Liver (tissue), 10 donors: ENCODE measurements at places on chromosomes 5 and 9. TPM values are rescaled to one million over a fixed set of nuclear protein-coding genes. Genes with fewer than 3 reads are reported as not detected.

- H3K4me3 ChIP-seq, result no peak overlapping the region
- no peaks in the 10 kb centered on the region for H3K27me3 ChIP-seq
- H3K36me3 ChIP-seq, result no peaks in the 10 kb centered on the region
These were observed 54.5 kb upstream of the OLFM1 start for GRCh38 chr9:135032868-135033460.

The ALDH1A1 gene
- total RNA-seq, result 178 TPM

- H3K27me3 ChIP-seq, result no peaks in the 10 kb centered on the region
- H3K4me3 ChIP-seq, result no peak overlapping the region
- peak; percentile 17 for DNase-seq
- H3K27ac ChIP-seq, result peak overlapping the region; percentile 11
These were observed 88.6 kb downstream of the MACROH2A1 start for GRCh38 chr5:135310328-135310989.

The FIBCD1 gene
- not detected for total RNA-seq

- H3K4me1 ChIP-seq, result no peaks in the 10 kb centered on the region
- H3K36me3 ChIP-seq, result no peaks in the 10 kb centered on the region
- DNase-seq, result no peak
These were observed 112.7 kb downstream of the OSTF1 start for GRCh38 chr9:75200892-75201470.

The NRG2 gene
- total RNA-seq, result 0.08 TPM

- H3K27ac ChIP-seq, result no peak overlapping the region
- no peaks in the 10 kb centered on the region for H3K36me3 ChIP-seq
- H3K4me3 ChIP-seq, result no peak overlapping the region
These were observed 1075.9 kb downstream of the NR2F1-AS1 start for GRCh38 chr5:92505145-92505544.

The LRRC70 gene
- total RNA-seq, result 2.3 TPM

DNA sequence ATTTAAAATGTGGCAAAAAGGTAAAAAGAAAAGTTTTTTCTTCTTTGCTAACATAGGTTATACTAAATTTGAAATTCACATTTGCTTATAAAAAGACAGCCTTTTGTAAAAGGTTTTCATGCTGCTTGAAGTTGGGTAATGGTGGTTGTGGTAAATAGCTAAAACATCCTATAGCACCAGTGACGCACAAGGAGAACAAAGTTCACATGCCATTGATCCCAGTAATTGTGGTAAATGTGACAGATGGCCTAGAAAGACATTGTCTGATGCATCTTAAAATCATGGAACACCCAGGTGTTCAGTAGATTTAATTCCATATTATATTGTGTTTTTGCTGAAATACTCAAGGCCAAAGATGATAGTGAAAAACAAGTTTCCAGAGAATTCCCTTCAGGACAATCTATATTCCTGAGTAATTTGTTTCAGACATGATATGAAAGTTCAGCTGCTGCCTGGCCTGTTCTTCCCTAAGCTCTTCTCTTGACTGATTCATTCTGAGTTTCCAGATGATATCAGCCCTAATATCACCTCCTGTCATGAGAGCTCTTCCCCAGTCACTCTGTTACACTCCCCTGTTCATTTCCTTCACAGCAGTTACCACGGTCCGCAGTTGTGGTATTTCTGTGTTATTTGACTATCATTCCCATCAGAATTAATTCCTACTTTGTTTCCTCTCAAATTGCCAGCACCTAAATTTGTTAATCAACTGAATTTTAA lies 4.6 kb upstream of the FBXL17 start:
- H3K36me3 ChIP-seq, result no peaks in the 10 kb centered on the region
- H3K4me3 ChIP-seq, result no peak overlapping the region
- no peak for DNase-seq
- H3K27ac ChIP-seq, result no peak overlapping the region
- H3K27me3 ChIP-seq, result no peaks in the 10 kb centered on the region

GRCh38 chr9:69611221-69611620 lies 61.0 kb downstream of the APBA1 start:
- no peaks in the 10 kb centered on the region for H3K36me3 ChIP-seq
- no peaks in the 10 kb centered on the region for H3K27me3 ChIP-seq
- no peak for DNase-seq
- no peak overlapping the region for H3K27ac ChIP-seq
- H3K4me1 ChIP-seq, result peaks cover 1% of the 10 kb centered on the region

The TSSK1B gene
- not detected for total RNA-seq

DNA sequence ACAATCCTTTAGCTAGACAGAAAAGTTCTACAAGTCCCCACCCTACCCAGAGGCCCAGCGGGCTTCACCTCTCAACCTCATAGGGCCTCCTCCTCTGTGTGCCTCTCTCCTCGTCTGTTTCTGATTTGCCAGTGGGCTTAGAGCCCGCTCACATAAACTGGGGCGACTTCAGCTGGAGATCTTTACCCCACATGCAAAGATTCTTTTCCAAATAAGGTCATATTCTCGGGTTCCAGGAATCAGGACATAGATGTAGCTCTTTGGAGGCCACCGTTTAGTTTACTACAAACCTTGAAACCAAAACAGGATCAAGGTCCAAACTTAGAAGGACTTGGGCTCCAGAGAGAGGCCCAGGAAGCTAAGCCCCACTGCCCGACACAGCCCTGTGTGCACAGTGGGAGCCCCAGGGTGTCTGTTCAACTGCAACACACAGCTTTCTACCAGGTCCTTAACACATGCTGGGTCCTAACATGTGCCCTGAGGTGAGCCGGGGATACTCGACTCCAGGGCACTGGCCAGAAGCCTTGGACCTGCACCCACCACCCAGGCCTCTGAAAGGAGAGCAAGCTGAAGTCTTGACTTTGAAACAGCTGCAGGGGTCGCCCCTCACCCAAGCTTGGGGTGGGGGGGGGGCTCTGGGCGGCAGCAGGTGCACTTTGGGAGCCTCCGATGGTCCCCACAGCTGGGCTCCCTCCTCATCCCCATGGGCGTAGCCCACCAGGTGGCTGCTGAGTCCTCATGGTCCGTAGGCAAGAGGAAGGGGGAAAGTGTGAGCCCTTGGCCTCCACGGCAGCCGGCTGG lies 26.8 kb upstream of the SLC12A7 start:
- H3K36me3 ChIP-seq, result no peaks in the 10 kb centered on the region
- no peak overlapping the region for H3K27ac ChIP-seq
- DNase-seq, result no peak
- H3K4me1 ChIP-seq, result no peaks in the 10 kb centered on the region

DNA sequence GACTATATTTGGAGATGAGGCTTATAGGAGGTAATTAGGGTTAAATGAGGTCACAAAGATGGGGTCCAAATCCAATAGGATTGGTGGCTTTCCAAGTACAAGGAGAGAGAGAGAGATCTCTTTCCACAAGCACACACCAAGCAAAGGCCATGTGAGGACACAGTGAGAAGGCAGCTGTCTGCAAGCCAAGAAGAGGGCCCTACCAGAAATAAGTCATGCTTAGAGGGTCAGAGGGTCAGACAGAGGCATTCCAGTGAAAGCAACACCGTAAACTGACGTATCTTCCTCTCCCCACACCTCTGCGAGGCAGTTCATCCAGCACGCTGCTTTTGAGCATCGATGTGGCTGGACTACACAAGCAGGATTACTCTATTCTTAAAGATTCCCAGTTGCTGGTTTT lies 87.9 kb downstream of the SLC1A3 start:
- H3K4me1 ChIP-seq, result peaks cover 2% of the 10 kb centered on the region
- H3K36me3 ChIP-seq, result no peaks in the 10 kb centered on the region
- H3K27ac ChIP-seq, result no peak overlapping the region
- H3K4me3 ChIP-seq, result no peak overlapping the region
- DNase-seq, result no peak

- no peaks in the 10 kb centered on the region for H3K27me3 ChIP-seq
- H3K4me3 ChIP-seq, result no peak overlapping the region
- H3K36me3 ChIP-seq, result peaks cover 6% of the 10 kb centered on the region
- H3K27ac ChIP-seq, result no peak overlapping the region
- peaks cover 27% of the 10 kb centered on the region for H3K4me1 ChIP-seq
- peak; percentile 75 for DNase-seq
These were observed 10.6 kb downstream of the MTAP start for GRCh38 chr9:21812946-21813568.

DNA sequence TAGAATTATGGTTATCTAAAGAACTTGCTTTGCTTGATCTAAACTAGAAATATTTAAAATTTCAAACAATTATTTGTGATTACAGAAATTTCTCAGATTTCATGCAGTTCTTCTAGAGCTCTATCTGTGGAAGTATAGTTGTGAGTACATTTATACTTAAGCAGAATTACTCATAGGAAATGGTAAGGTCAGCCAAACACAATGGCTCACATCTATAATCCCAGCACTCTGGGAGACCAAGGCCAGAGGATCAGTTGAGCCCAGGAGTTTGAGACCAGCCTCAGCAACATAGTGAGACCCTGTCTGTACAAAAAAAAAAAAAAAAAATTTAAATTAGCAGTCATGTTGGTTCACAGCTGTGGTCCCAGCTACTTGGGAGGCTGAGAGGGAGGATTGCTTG lies 71.0 kb downstream of the INVS start:
- H3K27ac ChIP-seq, result no peak overlapping the region
- peaks cover 2% of the 10 kb centered on the region for H3K36me3 ChIP-seq
- no peak for DNase-seq
- H3K27me3 ChIP-seq, result no peaks in the 10 kb centered on the region
- no peak overlapping the region for H3K4me3 ChIP-seq

DNA sequence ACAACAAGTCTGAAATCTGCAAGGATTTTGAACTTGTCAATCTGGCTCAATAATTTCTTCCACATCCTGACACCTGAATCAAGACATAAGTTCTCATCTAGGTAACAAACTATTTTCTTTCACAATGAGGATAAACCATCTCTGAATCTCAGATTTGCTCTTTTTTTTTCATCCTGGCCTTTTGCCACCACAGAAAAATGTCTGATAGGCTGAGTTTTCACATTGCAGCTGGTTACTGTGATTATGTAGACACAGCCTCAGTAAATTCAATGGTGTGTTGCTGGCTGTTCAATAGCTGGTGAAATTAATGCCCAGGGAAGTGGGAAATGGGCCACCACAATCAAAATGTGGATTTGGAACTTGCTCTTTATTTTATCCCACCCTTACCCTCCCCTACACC lies 2.8 kb upstream of the ADRA1B start:
- H3K36me3 ChIP-seq, result no peaks in the 10 kb centered on the region
- peaks cover 76% of the 10 kb centered on the region for H3K4me1 ChIP-seq
- H3K4me3 ChIP-seq, result no peak overlapping the region
- DNase-seq, result no peak

The EGFLAM gene
- 4.9 TPM for total RNA-seq

The FBXO4 gene
- 7.7 TPM for total RNA-seq

DNA sequence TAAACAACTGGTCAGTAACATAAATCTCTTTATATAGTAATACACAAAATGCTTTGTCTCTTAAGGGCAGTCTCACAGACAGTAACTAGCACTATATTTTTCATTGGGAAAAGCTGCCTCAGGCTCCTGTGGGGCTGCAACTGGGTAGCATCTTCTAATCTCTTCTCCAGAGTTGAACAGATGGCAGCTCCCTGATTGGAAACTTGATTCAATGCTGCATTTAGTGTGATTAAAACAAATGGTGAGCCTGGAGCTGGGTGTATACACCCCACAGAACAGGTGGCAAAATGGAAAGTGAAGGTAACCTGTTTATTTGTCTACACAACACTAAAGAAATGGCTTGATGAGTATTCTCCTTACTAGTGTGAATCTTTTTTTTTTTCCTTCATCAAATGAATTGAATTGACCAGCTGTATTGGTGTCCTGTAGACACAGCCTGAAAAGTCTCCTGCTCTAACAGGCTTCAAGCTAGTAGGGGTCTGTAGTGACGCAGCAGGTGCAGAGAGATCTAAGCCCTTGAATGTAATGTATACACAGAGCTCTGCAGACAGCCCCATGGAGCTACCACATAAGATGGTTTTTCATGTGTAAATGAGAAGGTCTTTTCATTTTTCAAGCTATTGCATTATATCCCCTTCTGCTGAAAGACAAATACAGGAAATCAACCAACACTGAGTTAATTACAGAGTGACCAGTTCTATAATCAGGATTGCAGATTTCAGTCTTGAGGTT lies 43.3 kb downstream of the IZUMO3 start:
- no peaks in the 10 kb centered on the region for H3K4me1 ChIP-seq
- DNase-seq, result no peak
- H3K36me3 ChIP-seq, result no peaks in the 10 kb centered on the region
- no peaks in the 10 kb centered on the region for H3K27me3 ChIP-seq

DNA sequence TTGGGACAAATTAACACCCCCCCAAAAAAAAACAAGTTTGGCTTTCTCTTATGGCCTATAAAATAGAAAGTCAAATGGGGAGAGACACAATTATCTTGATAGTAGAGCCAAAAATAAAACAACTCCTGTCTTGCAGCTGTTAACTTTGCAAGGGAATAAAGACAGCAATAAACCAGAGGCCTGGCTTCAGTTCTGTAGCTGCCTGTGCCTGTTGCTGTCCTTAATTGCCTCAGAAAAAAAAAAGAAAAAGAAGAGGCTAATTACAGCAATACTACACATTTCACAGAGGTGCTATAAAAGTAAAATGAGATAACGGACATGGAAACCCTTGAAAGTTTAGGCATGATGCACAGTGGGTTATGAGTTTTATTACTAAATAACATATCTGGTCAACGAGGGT lies 170.7 kb upstream of the IRX1 start:
- no peaks in the 10 kb centered on the region for H3K4me1 ChIP-seq
- no peaks in the 10 kb centered on the region for H3K27me3 ChIP-seq
- no peak overlapping the region for H3K4me3 ChIP-seq

The IARS1 gene
- total RNA-seq, result 67.9 TPM

- H3K27ac ChIP-seq, result peak overlapping the region; percentile 92
- H3K4me1 ChIP-seq, result peaks cover 56% of the 10 kb centered on the region
- H3K36me3 ChIP-seq, result no peaks in the 10 kb centered on the region
- no peaks in the 10 kb centered on the region for H3K27me3 ChIP-seq
- DNase-seq, result no peak
- H3K4me3 ChIP-seq, result no peak overlapping the region
These were observed 50.3 kb downstream of the PHAX start for GRCh38 chr5:126651013-126651577.

The SURF4 gene
- 386 TPM for total RNA-seq

DNA sequence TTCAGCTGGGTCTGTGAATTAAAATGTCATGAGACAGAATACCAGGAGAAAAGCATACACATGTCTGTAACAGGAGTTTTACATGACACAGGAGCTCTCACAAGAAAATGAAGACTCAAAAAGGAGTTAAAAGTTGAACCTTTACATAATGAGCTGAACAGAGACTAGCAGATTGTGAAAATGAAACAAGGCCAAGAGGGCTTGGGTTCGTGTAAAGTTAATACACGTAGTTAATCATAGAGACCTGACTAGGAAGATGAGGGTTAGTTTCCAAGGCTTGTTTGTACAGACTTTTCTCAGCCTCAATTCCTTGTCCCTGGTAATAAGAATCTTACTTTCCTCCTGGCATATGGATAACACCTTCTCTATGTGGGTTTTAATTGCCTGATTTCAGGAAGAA lies 1294.0 kb downstream of the MAT2B start:
- no peak for DNase-seq
- H3K4me3 ChIP-seq, result no peak overlapping the region
- no peak overlapping the region for H3K27ac ChIP-seq
- no peaks in the 10 kb centered on the region for H3K4me1 ChIP-seq

DNA sequence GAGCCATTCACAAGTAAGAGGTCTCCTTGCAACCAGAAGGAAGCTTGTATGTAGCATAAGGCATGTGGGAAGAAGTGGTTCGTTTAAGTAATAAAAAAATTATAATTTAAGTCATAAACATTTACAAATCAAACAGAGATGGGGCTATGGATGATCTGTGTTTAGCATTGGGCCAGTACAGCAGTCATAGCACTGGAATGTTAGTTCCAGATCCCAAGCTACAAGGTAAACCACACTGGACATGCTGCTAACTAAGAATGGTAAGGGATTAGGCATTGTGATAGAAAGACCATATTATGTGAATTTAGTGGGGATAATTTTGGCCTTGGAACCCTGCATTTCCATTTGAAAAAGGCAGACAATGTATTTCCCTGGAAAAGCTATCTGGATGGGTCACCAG lies 170.4 kb upstream of the KCNN2 start:
- no peak for DNase-seq
- H3K27ac ChIP-seq, result no peak overlapping the region
- no peaks in the 10 kb centered on the region for H3K27me3 ChIP-seq
- no peaks in the 10 kb centered on the region for H3K36me3 ChIP-seq
- H3K4me1 ChIP-seq, result no peaks in the 10 kb centered on the region
